NCI-H748 treated with DMSO at 0.1 percent for 48 hours (cell line): ENCODE measurements at places on chromosomes 7 and 10.
A peak's percentile ranks its signal among the peaks of the same experiment; 100 is the strongest.

GRCh38 chr10:86888585-86889381, 68.6 kb downstream of the MMRN2 start:
- no peak for DNase-seq

DNA sequence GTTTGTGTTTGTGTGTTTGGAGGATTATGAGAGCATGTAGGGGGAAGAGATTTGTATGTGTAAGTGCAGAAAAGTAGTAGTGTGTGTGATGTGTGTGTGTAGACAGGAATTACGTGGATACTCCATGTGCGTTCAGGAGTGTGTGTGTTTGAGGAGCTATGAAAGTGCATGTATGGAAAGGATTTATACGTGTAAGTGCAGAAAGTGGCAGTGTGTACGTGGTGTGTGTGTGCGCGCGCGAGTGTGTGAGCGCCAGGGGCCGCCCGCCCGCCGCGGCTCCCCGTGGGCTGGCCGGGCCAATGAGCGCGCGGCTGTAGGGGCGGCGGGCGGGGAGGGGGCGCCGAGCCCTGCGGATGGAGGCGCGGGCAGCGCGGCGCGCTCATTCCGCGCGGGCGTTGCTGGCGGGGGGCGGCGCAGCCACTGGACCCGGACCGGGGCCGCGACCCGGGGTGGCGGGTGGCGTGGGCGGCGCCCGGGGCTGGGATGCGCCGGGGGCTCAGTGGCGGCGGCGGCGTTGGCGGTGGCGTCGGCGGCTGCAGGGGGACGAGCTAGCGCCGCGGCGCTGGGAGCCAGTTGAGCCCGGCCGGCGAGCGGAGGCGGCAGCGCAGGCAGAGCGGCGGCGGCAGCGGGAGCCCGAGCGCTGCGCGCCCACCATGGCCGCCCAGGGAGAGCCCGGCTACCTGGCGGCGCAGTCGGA, at the start of gene BICC1:
Gene BICC1, plus strand, starts transcription at position 382 of the 697 bp plus-strand sequence. Its CDS starts 272 bp downstream, at position 654.
- peak; percentile 35 for DNase-seq

GRCh38 chr10:107098326-107098725, 66.2 kb downstream of the SORCS1 start:
- no peak for DNase-seq

DNA sequence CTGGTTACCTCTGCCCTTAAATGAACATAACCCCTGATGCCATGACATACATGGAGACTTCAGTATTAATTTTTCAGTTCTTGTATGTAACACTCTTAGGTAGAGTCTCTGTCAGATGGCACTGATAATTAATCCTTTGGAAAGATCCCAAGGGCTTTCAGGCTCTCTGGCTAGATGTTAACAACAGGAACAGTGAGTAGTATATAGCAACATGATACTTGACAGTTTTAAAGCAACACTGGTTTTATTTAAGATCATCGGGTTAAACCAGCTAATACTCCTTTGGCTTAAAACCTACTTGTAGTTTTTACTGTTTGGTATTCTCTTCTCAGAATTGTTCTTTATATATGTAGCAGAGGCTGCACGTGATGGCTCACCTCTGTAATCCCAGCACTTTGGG, 27.3 kb downstream of the AHCYL2 start:
- DNase-seq = no peak

DNA sequence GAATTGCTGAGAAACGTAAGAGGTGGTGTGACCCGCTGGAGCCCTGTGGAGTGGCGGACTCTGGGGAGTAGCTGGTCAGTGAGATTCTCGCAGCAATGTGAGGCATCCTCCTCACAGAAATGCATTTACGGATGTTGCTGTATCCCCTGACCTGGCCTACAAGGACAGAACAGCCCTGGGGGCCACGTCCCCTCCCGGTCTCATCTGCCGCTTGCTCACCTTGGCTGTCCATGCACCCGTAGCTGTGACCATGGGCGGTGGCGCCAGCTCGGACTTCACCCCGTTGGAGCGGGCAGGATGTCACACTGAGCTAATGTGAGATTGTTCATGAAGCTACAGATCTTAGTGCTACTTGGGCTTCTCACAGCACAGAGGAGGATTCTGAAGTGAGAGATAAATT, 193.8 kb downstream of the EBF3 start:
- DNase-seq = no peak

GRCh38 chr10:36640626-36641025, 484.8 kb upstream of the ANKRD30A start:
- no peak for DNase-seq

GRCh38 chr10:52383088-52383487, 69.0 kb downstream of the DKK1 start:
- no peak for DNase-seq

GRCh38 chr7:47621979-47622561, 40.2 kb upstream of the TNS3 start:
- DNase-seq = no peak

GRCh38 chr10:103254538-103255325, 9.0 kb downstream of the RPEL1 start:
- no peak for DNase-seq

GRCh38 chr10:112203328-112204076, 19.9 kb upstream of the GPAM start:
- no peak for DNase-seq

- no peak for DNase-seq
Measured at GRCh38 chr10:65396997-65397396, 1528.8 kb upstream of the LRRTM3 start.

DNA sequence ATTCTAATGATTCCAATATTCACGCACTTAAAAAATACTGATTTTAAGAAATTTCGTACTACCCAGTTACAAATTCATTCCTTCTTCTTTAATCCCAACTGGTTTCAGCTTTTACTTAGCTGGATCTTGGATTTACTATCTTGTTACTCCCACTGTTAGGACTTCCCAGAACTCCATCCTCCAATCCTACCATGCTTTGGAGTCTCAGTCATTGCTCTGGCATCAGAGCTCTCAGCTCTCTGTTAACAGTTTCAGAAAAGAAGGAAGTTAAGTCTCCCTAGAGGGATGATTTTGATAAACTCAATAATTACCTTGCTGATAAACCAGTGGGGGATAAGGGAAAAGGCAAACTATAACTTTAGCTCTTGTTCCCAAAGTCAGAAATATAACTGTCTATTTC, 9.5 kb downstream of the PPA1 start:
- DNase-seq = no peak

- DNase-seq = no peak
Measured at GRCh38 chr7:85103357-85103756, 83.5 kb downstream of the SEMA3D start.

DNA sequence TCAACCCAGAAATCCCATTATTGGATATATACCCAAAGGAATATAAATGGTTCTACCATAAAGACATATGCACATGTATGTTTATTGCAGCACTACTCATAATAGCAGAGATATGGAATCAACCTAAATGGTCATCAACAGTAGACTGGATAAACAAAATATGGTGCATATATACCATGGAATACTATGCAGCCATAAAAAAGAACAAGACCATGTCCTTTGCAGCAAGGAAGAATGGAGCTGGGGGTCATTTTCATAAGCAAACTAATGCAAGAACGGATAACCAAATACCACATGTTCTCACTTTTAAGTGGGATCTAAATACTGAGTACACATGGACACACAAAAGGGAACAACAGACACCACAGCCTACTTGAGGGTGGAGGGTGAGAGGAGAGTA, 2.2 kb upstream of the AFAP1L2 start:
- no peak for DNase-seq

DNA sequence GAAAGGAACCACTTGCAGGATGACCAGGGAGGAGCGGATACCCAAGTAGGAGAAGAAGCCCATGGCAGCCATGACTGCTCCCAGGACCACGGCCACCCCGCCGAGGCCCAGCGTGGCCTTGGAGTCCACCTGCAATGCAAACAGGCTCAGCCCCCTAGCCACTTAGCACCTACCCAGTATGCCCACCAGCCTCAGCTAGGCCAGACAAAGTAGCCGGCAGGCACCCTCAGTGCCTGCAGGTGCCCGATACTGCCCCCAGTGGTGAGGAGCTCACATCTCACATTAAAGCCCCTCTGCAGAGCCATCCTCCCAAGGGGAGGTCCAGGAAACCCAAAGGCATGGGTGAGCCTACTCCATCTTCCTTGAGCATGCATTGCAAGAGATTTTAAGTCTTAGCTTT, 6.6 kb downstream of the NPC1L1 start:
- no peak for DNase-seq

DNA sequence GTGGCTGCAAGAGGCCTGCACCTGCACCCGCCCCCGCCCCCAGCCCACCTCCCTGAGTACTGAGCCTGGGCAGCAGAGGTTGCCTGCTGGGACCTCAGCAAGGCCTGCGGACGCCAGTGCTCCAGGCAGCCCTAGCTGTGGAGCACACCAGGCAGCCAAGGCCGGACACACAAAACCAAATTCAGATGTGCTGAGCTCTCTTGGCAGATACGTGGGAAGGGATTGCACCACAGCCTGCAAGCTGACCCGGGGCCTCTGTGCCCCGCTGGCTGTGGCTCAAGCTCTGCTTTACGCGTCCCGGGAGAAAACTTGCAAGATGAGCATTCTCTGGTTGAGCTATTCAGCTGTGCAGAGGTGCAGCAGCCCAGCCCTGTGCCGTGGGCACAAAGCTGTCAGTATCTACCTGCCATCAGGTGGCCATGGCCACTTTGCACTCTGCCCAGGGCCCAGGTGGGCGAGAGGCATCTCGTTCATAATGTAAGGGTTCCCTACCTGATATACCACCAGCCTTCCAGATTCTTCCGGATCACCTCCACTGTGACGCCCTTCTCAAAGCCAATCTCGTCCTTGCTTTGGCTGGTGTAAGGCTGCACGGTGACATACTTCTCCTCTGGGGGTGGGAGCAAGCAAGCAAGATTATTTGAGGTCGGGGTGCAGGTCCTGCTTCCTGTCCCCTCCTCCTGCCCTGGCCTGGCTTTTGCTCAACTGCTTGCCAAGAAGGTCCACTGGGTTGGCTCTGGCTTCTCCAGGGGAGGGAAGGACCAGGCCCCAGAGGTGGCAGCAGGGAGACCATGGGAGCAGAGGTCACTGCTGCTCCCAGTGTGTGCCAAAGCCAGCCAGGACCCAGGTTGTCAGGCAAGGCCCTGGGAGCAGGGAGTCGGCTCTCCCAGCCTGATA, 123.4 kb downstream of the NEURL1 start:
- DNase-seq = no peak

GRCh38 chr10:5614155-5614721, 52.2 kb downstream of the ASB13 start:
- DNase-seq = no peak

DNA sequence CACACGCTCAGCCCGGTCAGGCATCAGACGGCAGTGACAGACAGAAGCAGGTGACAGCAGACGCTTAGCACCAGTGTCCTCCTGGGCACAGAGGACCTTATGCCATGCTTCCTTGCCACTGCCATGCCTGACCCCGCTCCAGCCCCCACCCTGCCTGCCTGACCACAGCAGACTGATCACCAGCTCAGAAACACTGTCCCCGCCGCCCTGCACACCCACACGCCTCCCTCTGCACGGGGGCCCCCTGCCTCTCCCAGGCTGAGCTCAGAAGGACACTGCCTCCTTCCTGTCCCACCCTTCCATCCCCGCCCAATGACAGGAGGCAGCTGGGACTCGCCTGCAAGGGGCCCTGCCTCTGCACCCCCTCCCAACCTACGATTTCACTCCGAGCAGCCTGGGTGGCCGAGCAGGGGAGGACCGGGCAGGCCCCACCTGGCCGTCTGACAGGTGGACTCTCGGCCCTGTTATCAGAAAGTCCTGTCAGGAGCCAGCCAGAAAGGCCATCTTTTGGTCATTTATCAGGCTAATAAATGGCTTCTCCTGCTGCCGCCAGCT, 183.4 kb downstream of the ELFN1 start:
- no peak for DNase-seq

DNA sequence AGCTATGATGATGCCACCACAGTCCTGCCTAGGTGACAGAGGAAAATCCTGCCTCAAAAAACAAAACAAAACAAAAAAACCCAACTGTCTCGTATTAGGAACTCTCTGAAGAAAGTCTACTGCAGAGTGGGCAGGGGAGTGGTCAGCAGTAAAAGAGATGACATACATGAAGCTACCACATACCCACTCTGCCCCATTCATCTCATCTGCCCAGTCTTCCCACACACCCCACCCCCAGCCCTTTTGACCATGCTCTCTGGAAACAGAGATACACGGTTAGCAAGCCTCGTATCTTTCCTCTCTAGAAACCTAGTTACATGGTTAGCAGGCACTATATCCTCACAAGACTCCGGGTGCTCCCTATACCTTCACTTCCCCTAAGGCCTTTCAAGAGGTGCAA, 8.3 kb downstream of the SLC37A3 start:
- no peak for DNase-seq

GRCh38 chr10:77351386-77351785, 286.2 kb downstream of the KCNMA1 start:
- no peak for DNase-seq

GRCh38 chr10:131176907-131177306, 134.6 kb downstream of the TCERG1L start:
- DNase-seq = no peak

- no peak for DNase-seq
Measured at GRCh38 chr7:7321681-7322080, 139.3 kb downstream of the C1GALT1 start.

DNA sequence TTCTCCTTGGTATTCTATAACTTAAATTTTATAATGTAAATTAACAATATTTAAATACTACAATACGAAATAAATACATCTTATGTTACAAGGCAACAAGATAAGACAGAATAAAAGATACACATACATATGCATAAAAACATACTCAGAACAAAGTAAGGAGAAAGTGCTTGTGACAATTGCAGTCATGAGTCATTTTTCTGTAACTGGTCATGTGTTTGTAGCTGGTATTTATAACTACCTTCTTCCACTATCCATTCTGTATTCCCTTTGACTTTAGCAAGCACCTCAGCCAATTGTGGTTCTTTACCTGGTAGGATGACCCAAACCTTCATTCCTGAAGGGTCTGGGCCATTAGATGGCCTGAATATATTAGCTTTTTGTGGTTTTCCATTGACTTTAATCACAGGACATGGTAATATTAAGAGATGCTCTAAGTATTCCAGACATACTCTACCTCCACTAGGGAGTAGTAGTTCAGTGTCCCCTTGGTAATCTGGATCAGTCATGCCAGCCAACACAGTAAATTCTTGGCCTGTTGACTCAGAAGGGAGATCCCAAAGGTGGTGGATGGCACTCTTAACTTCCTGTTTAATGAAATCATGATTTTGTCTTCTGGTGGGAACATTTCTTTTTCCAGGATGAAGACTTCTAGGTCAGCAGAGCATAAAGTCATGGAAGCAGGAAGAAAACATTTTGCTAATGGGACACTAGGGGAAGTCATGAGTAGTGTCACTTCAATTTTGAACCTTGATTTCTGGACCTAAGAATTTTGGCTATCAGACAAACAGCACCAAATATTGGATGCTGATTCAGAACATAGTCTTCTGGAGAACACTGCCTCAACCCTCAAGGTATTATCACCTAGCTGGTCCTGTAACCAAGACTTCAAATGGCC, 733.7 kb upstream of the IGFBP3 start:
- DNase-seq = no peak

GRCh38 chr10:125127986-125128385, 32.4 kb downstream of the CTBP2 start:
- no peak for DNase-seq
